ENCODE measurements at places on chromosomes 11 and 22.

DNA sequence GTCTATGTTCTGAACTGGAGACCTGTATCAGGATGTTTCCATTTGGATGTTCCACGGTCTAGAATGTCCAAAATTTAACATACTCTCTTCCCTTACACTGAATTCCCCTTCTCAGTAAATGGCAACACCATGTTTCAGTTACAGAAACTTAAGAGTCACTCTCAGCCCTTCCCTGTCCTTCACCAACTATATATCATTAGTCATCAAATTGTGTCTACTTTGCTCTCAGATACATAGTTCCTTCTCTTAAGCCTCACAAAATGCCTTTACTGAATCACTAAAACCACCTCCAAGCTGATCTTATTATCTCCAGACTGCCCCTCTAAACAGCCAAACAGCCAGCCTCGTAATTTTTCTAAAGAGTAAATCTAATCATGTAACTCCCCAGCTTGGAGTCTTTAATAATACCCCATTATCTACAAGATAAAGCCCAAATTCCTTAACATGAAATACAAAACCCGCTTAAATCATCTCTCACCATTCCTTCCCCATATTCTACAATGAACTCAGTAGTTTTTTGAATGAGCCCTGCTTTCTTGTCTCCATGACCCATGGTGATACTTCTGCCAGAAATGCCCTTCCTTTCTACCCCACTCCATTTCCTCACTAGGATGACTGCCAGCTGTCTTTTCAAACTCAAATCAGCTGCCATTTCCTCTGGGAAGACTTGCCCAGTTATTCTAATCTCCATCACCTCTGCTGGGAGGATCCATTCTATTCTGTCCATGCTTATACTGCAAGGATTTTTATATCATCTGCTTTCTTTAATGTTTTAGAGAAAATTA, 102.7 kb upstream of the ARHGAP42 start:
- DNase-seq, result no peak

- DNase-seq, result no peak
Observed at GRCh38 chr22:49331223-49331815, 496.4 kb downstream of the BRD1 start.

GRCh38 chr11:117395476-117395875, 67.8 kb downstream of the CEP164 start:
- no peak for DNase-seq

DNA sequence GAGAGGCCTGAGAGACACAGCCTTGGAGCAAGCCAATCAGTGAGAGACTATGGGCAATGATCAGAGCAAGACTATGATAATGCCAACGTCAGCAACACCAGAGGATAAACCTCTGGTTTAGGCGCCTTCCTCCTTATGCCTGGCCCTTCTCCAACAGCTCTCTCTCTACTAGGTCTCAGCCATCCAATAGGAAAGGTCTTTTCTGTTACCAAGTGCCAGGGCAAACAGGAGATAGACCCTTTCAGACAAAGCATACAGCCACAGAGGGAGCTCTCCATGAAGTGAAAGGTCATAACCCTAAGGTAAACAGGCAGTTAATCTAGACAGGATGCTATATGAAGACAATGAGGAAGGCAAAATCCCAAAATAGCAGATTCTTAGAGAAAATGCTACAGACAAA, 9.5 kb downstream of the STK33 start:
- DNase-seq, result no peak

- DNase-seq, result peak; percentile 59
Observed at GRCh38 chr11:83195143-83195466, 1.6 kb downstream of the ANKRD42 start.

DNA sequence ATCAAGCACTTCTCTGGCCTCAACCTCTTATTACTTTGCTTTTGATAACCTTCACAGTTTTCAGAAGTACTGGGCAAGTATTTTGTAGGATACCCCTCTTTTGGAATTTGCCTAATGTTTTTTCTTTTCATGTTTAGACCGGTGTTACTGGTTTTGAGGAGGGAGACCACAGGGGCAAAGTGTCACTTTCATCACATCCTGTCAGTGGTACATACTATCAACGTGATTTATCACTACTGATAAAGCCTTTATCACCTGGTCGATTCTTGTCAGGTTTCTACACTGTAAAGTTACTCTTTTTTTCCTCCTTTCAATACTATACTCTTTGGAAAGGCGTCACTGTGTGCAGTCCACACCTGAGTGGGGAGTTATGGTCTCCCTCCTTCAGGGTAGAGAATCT, 26.7 kb downstream of the QSER1 start:
- no peak for DNase-seq

DNA sequence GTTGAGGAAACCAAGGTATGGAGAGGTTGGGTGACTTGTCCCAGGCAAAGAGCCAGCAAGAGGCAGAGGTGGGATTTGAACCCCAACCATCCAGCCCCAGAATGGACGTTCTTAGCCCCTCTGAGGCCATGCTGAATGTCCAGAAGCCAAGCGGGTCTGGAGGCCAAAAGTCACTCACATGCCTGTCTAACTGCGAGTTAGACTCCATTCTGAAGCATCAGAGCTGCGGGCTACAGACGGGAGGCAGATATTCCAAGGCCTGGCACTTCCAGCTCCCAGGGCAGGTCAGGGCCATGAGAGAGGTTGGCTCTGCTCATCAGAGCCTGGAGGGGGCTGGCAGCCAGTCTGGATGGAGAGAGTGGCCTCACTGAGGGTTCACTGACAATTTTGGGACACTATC, 616.5 kb downstream of the BRD1 start:
- DNase-seq, result no peak

DNA sequence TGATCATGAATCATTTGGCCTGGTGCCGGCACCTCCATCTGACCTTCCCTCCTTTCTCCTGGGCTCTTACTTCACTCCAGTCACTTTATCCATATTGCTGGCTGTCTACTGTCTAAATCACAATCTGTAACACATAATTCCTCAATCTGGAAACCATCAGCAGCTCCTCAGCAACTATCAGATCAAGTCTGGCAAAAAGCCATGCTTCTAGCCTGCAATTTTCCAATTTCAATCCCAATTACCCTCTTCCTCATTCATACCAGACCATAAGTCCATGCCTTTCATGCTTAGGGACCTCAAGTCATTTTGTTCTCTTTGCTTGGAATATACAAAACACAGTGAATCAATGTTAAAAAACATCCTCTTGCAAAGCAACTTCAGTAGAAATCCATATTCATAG, 882.8 kb upstream of the ANO3 start:
- DNase-seq, result no peak

GRCh38 chr11:33747979-33748378, 11.8 kb upstream of the CD59 start:
- DNase-seq, result no peak

DNA sequence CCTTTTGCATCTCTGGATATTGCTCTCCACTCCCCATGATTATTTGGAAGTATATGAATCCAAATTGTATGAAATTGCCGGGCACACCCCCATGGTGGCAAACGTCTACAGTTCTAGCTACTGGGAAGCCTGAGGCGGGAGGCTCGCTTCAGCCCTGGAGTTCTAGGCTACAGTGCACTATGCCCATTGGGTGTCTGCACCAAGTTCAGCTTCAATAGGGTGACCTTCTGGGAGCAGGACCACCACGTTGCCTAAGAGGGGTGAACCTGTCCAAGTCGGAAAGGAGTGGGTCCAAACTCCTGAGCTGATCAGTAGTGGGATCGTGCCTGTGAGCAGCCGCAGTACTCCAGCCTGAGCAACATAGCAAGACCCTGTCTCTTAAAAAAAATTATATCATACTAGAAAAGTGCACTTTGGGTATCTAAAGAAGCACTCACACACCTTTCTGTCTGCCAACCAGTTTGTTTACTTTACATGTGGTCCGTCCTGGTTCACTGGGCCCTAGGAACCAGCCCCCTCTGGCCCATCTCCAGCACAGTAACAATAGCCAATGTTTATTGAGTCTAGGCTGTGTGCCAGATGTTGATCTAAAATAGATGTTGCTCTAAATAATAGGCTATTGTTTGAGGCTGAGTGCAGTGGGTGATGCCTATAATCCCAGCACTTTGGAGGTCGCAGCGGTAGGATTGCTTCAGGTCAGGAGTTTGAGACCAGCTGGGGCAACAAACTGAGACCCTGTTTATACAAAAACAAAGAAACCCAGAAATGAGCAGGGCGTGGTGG, 16.4 kb upstream of the KAT5 start:
- no peak for DNase-seq
